ENCODE measurements at places on chromosomes 1 and 21.

DNA sequence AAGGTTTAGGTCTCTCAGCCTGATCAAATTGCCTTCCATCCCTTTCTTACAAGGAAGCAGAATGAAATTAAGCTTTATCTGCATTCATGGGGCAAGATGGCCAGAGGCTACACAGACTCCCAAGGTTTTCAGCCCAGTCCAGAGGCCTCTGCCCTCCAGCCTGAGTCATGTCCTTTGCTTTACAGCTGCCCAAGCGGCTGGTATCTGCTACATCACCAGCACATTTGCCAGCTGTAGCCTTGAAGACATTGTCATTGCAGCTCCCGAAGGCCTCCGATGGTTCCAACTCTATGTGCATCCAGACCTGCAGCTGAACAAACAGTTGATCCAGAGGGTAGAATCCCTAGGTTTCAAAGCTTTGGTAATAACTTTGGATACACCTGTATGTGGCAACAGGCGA is 16.0 kb downstream of the HAO2 start:
- no peak for DNase-seq

GRCh38 chr1:205410581-205411298 is 11.1 kb downstream of the LEMD1 start:
- no peak for DNase-seq

GRCh38 chr1:116373431-116374352 is 648 bp downstream of the ATP1A1 start:
- no peak for DNase-seq

- DNase-seq: no peak
Observed at GRCh38 chr21:37829447-37829846, 86.8 kb downstream of the KCNJ6 start.

GRCh38 chr1:240091614-240092300 is at the start of gene FMN2:
FMN2 (plus strand) TSS chr1:240091883; CDS start chr1:240092110, 227 bp downstream.
- DNase-seq: peak; percentile 68

DNA sequence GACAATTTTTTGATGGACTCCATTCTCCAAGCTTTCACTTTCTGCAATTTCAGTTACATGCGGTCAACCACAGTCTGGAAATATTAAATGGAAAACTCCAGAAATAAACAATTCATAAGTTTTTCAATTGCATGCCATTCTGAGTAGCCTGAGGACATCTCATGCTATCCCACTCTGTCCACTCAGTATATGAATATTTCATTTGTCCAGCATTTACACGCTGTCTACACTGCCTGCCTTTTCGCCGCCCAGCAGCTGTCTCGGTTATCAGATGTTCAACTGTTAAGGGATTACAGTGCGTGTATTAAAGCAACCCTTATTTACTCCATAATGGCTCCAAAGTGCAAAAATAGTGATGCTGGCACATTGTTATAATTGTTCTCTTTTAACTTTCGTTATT is 116.3 kb downstream of the ADSS2 start:
- DNase-seq: no peak

DNA sequence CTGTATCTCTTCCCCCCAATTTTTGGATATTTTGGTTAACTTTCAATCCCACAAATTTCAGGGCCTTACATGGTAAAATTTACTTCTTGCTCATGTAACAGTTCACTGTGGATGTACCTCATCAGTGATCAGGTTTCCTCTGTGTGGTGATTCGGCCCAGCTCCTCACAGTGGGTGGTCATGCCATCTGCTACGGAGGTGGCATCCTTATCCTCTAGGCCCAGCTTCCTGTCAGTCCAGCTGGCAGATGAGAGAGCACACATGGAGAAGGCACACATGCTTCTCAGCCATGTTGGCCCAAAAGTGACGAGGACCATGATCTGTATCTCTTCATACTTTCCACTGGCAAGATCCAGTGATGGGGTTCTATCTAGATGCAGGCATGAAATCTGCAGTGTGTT is 27.2 kb downstream of the PCBP3 start:
- no peak for DNase-seq

DNA sequence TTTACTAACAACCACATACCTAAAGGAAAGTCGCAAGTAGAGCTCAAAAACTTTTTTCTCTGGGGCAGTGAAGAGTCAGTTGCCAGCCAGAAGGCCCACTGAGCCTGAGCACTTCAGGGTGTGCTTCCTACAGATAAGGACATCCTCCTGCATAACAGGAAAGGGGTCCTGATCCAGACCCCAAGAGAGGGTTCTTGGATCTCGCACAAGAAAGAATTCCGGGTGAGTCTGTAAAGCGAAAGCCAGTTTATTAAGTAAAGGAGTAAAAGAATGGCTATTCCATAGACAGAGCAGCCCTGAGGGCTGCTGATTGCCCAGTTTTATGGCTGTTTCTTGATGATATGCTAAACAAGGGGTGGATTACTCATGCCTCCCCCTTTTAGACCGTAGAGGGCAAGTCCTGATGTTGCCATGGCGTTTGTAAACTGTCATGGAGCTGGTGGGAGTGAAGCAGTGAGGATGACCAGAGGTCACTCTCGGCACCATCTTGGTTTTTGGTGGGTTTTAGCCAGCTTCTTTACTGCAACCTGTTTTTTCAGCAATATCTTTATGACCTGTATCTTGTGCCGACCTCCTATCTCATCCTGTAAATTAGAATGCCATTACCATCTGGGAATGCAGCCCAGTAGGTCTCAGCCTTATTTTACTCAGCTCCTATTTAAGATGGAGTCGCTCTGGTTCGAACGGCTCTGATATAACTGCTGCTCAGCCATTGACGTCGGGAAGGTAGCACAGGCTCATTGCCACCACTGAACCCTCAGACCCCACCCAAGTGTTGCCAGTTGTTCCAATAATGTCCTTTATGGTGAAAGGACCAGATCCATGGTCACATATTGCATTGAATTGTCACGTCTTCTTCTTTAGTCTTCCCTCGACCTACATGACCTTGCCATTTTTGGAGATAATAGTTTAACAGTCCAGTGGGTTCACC is 96.6 kb upstream of the ERRFI1 start:
- DNase-seq: no peak

- no peak for DNase-seq
Observed at GRCh38 chr1:246573491-246573890, 7.2 kb downstream of the CNST start.

GRCh38 chr21:44550807-44551206 is 498 bp downstream of the KRTAP10-2 start:
- DNase-seq: no peak

GRCh38 chr1:111204201-111204982 is 3.9 kb upstream of the DENND2D start:
- no peak for DNase-seq

GRCh38 chr1:73564294-73564693 is 633.7 kb downstream of the LRRIQ3 start:
- DNase-seq: no peak

DNA sequence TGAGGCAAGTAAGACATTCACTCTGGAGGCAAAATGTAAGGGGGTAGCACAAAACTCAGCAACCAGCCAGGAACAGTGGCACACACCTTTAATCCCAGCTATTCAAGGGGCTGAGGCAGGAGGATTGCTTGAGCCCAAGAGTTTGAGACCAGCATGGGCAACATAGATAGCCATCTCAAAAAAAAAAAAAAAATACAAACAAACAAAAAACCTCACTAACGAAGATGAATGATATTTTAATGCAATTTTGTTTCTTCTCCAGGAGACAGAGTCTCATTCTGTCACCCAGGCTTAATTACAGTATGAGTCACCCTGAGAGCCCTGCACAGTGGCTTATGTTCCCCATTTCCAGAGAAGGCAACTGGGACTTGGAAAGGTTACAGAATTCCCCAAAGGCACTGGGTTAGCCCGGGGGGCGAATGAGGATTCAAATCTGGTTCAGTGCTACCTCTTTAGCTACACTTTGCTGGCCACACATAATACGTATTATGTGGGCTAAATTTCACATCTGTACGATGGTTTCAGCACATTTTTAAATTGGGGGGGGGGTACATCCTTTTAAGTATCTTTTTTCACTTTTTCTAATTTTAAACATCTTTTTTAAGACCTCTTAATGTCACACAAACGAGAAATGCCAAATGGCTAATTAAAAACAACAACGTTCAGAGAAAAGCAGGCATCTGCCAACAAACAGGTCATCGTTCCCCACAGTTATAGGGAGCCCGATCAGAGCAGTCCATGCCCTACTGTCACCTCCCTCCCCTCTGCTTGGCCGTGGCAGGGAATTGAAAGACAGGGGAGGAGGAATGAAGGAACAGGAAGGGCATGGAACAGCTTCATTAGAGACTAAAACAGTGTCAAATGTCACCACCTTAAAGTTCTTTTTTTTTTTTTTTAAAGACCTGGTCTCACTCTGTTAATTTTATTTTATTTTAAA is 3.5 kb downstream of the CELA2A start:
- no peak for DNase-seq

DNA sequence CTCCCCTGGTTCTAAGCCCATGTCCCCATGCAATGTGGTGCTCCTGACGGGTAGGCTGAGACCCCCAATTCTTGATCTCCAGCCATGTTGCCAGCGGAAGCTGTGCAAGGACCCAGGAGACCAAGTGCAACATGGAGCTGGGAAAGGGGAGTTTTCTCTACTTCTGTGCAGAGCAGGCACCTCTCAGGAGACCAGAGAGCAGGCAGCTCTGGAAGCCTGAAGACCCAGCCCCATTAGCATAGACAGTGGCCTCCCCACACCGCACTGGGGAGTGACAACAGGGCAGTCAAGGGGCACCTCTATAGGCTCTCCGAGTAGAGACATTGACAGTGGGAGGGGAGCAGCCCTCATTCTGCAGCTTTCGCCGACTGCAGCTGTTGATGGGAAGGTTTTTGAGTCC is 410.2 kb downstream of the MATN1 start:
- no peak for DNase-seq

DNA sequence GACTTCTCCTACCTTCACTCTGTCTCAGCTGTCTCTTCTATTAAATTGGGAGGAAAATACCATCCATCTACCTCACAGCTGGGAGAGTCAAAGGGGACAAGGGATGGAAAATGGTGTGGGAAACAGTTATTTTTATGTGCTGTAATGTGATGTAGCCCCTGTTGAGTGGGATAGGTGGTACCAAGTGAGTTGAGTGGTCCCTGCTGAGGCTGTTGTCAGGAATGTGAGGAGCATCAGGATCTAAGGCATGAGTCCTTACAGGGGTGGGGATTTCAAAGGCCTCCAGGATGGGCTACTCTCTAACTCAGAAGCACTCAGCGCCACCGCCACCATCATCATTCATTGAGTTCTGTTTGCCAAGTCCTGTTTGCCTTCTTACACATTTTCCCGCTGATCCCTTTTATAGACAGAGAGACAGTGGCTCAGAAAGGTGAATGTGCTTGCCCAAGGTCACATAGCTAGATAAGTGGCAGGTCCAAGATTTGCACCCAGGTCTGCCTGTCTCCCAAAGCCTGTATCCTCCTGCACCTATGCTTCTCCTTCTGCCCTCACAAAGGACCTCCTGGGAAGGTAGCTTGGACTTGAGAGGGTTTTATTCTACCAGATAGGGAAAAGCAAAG is 4.6 kb upstream of the ID3 start:
- DNase-seq: no peak

DNA sequence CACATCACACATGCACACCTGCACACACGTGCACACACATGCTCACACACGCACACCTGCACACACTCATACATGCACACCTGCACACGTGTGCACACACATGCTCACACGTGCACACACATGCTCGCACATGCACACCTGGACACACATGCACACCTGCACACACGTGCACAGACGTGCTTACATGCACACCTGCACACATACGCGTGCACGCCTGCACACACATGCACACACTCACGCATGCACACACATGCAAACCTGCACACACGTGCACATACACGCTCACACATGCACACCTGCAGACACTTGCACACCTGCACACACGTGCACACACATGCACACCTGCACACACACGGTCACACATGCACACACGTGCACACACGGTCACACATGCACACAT is 32.6 kb downstream of the CFAP74 start:
- no peak for DNase-seq

DNA sequence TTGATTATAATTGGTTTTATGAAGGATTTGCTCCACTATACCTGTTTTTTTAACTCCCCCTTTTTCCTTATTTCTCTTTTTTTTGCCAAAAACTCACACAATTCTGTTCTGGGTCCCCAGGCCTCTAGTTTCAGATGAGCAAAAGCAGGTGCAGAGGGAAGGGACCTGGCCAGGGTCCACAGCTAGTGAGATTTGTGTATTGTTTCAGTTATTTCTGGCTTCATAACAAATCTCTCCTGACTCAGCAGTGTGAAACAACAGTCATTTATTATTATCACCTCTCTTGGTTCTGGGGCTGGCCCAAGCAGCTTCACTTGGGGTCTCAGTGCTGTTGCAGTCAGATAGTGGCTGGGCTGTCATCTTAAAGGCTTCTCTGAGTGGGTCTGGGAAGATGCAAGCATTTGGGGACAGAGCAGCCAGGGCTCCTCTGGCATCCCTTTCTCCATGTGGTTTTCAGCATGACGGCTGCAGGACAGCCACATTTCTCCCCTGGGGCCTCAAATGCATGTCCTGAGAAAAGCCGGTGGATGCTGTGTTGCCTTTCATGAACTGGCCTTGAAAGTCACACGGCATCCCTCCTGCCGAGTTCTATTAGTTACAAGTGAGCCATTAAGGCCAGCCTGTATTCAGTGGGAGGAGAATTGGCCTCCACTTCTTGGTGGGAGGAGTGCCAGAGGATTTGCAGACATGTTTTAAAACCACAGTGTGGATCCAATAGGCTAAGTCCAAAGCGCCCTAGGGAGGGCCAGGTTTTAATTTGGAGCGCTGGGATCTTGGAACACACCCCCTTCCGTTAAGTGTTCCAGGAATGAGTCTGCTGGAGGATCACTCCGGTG is 137.1 kb downstream of the CAMTA1 start:
- no peak for DNase-seq

- no peak for DNase-seq
Observed at GRCh38 chr1:41997153-41997552, 78.4 kb upstream of the HIVEP3 start.

- no peak for DNase-seq
Observed at GRCh38 chr1:27332536-27333281, 9.1 kb upstream of the SYTL1 start.

DNA sequence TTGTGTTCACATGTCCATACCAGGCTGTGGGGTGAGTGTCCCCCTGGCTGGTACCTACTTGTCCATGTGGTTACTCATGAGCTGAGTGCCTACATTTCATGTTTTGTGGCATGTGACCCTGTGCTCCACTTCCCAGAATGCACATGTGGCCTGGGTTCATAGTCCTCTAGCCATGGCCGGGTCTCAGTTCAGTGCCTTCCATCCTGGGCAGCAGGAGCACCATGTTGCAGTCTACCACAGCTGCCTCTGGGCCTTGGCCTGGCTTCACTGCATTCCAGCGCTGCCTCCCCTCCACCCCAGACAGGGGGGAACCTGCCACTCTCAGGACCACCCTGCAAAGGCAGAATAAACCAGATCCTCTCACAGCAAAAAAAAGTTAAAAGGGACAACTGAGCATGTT is 5.5 kb downstream of the CEPT1 start:
- no peak for DNase-seq

- no peak for DNase-seq
Observed at GRCh38 chr1:182598296-182598695, 5.9 kb downstream of the RGS16 start.

- no peak for DNase-seq
Observed at GRCh38 chr21:27515676-27516075, 548.8 kb upstream of the ADAMTS5 start.

- no peak for DNase-seq
Observed at GRCh38 chr1:35460796-35461195, 96.4 kb downstream of the KIAA0319L start.

Data from NCI-H2081 treated with DMSO at 0.1 percent for 48 hours (cell line).